ENCODE measurements at places on chromosomes 1 and 21. TPM values are rescaled to one million over a fixed set of nuclear protein-coding genes. Genes with fewer than 3 reads are reported as not detected.

The RAVER2 gene
- 17.5 TPM for total RNA-seq

The FMO5 gene
- 1.9 TPM for total RNA-seq

The SMCP gene
- not detected for total RNA-seq

The DIPK1A gene
- 19.1 TPM for total RNA-seq

The ST6GALNAC3 gene
- total RNA-seq, result 3.6 TPM

The ZBTB8B gene
- total RNA-seq, result under 0.01 TPM

The MYBPH gene
- not detected for total RNA-seq

- H3K27me3 ChIP-seq, result no peaks in the 10 kb centered on the region
- DNase-seq, result no peak
- H3K4me3 ChIP-seq, result no peak overlapping the region
- peaks cover 9% of the 10 kb centered on the region for H3K4me1 ChIP-seq
These were observed 29.9 kb downstream of the VASH2 start for GRCh38 chr1:212980123-212980785.

- no peak for DNase-seq
- no peak overlapping the region for H3K27ac ChIP-seq
- H3K27me3 ChIP-seq, result no peaks in the 10 kb centered on the region
- no peak overlapping the region for H3K4me3 ChIP-seq
- H3K36me3 ChIP-seq, result peaks cover 8% of the 10 kb centered on the region
- H3K4me1 ChIP-seq, result no peaks in the 10 kb centered on the region
These were observed 110.8 kb downstream of the SLC5A9 start for GRCh38 chr1:48333316-48333715.

DNA sequence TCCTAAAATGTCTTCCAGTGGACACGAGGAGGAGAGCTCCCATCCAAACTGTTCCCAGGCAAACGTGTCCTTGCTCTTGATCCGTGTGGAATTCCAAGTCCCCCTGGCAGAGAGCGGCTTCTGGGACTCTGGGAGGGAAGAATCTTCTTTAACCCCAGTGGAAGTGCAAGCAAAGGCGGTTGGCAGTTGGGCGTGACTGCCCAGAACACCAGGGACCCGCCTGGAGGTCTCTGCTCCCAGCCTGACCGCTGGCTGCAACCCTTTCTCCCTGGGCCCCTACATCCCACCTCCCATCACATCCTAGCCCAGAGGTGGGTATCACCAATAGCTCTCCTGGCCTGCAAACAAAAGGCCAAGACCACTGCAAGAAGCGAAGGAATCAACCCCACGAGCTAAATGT lies 17.8 kb downstream of the CASZ1 start:
- no peaks in the 10 kb centered on the region for H3K27me3 ChIP-seq
- H3K4me1 ChIP-seq, result peaks cover 57% of the 10 kb centered on the region
- H3K27ac ChIP-seq, result peak overlapping the region; percentile 15
- no peak for DNase-seq
- no peaks in the 10 kb centered on the region for H3K36me3 ChIP-seq

GRCh38 chr1:37795340-37796125 lies 1.9 kb downstream of the MANEAL start:
- no peak overlapping the region for H3K27ac ChIP-seq
- H3K27me3 ChIP-seq, result no peaks in the 10 kb centered on the region
- peaks cover 21% of the 10 kb centered on the region for H3K4me1 ChIP-seq
- H3K4me3 ChIP-seq, result no peak overlapping the region

- no peaks in the 10 kb centered on the region for H3K27me3 ChIP-seq
- no peaks in the 10 kb centered on the region for H3K4me1 ChIP-seq
- H3K27ac ChIP-seq, result no peak overlapping the region
- peaks cover 50% of the 10 kb centered on the region for H3K36me3 ChIP-seq
- DNase-seq, result no peak
- no peak overlapping the region for H3K4me3 ChIP-seq
These were observed 8.7 kb upstream of the CLDN19 start for GRCh38 chr1:42748461-42749410.

GRCh38 chr1:95168028-95168427 lies 50.9 kb downstream of the TLCD4 start:
- DNase-seq, result no peak
- H3K27me3 ChIP-seq, result no peaks in the 10 kb centered on the region
- H3K4me1 ChIP-seq, result peaks cover 14% of the 10 kb centered on the region
- H3K4me3 ChIP-seq, result no peak overlapping the region
- peaks cover 9% of the 10 kb centered on the region for H3K36me3 ChIP-seq

GRCh38 chr1:51306950-51307349 lies 23.4 kb downstream of the TTC39A start:
- H3K36me3 ChIP-seq, result no peaks in the 10 kb centered on the region
- DNase-seq, result peak; percentile 43
- H3K27ac ChIP-seq, result no peak overlapping the region
- H3K4me1 ChIP-seq, result no peaks in the 10 kb centered on the region

DNA sequence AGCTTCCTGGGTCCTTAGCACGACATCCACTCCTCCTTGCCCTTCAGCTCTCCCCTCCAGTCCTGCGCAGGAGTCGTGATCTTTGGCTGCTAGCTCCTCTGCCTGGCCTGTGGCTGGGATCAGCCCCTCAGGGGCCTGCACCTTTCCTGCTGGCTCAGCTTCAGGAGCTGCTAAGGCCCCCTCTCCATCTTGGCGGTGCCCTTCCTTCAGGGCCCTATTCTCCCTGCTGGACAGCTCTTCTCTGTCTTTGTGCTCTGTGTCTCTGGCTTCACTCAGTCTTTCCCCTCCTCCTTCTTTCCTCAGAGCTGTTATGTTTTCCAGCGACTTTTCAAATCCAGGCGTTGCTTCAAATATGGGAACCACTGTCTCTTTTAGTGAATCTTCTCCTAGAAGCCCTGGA lies 59.5 kb upstream of the LRRC53 start:
- H3K4me1 ChIP-seq, result no peaks in the 10 kb centered on the region
- H3K27ac ChIP-seq, result no peak overlapping the region
- no peak overlapping the region for H3K4me3 ChIP-seq
- H3K27me3 ChIP-seq, result no peaks in the 10 kb centered on the region

GRCh38 chr1:158126425-158126824 lies 54.3 kb upstream of the CD1D start:
- no peaks in the 10 kb centered on the region for H3K4me1 ChIP-seq
- DNase-seq, result no peak

DNA sequence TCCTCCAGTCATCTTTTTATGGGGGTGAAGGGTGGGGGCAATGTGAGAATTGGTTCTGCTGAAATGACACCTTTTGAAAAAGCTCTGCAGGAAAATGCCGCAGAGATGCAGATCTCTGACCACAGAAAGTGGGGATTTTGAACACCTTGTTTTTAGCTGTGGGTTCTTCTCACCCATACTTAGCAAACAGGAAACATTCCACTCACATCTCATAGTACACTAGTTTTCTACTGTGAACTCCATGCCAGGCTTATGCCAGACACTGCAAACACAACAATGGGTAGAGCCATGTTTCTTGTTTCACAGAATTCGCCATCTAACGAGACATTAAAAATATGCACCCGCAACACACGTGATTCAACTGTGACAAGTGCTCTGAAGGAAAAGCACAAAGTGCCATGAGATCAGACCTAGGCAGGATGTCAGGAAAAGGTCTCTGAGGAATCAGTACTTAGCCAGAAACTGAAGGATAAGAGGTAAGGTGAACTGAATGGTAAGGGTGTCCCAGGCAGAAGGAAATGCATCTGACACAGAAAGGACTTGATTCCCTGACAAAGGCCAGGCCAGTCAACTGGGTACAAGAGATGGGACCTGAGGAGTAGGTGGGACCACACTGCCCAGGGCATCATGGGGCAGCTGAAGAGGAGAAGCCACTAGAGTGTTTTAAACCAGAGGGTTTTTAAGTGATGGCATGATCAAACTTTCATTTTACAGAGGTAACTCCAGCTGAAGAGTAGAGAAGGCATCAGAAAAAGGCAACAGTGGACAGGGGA lies 83.8 kb upstream of the JAK1 start:
- no peak overlapping the region for H3K27ac ChIP-seq
- DNase-seq, result no peak
- H3K36me3 ChIP-seq, result no peaks in the 10 kb centered on the region
- no peaks in the 10 kb centered on the region for H3K27me3 ChIP-seq

DNA sequence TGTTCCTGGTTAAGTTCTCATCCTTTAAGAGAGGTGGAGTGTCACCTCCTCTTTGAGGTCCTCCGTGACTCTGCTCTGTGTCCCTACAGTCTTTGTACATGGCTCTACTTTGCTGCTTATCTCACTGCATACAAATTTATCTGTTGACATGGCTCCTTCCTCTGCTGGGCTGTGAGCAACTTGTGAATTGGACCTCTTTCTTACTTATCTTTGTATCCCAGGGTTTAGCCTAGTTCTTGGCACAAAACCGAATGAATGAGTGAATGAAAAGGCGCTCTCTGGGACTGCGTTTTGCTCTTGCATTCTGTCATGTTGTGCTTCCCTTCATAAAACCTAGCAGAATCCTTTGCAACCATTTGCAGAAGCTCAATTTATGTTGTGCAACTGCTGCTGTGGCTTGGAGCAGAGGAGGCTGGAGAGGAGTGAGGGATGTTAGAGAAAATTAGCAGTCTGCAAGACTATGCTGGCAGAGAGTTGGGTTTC lies 12.4 kb downstream of the SLC26A9 start:
- no peaks in the 10 kb centered on the region for H3K4me1 ChIP-seq
- no peaks in the 10 kb centered on the region for H3K27me3 ChIP-seq
- no peak for DNase-seq

DNA sequence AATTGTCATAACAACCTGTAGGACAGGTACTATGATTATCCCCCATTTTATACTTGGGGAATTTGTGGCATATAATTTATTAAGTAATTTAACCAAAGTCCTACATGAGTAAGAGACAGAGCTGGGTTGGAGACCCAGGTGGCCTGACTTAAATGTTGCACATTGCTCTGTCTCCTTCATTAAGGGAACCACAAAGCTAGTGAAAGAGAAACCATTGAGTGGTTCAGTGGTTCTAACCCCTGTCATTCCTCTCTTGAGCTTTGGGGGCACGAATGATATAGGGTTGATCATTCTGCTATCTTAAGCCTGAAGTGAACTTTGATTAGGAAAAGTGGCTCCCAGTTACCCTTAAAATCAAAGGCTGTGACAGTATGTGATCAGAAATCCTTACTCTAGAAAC lies 5.3 kb upstream of the MAP3K7CL start:
- no peaks in the 10 kb centered on the region for H3K27me3 ChIP-seq
- H3K4me3 ChIP-seq, result no peak overlapping the region
- H3K36me3 ChIP-seq, result no peaks in the 10 kb centered on the region

GRCh38 chr1:15341634-15342407 lies 67.9 kb upstream of the EFHD2 start:
- DNase-seq, result no peak
- H3K27ac ChIP-seq, result peak overlapping the region; percentile 83
- no peak overlapping the region for H3K4me3 ChIP-seq

DNA sequence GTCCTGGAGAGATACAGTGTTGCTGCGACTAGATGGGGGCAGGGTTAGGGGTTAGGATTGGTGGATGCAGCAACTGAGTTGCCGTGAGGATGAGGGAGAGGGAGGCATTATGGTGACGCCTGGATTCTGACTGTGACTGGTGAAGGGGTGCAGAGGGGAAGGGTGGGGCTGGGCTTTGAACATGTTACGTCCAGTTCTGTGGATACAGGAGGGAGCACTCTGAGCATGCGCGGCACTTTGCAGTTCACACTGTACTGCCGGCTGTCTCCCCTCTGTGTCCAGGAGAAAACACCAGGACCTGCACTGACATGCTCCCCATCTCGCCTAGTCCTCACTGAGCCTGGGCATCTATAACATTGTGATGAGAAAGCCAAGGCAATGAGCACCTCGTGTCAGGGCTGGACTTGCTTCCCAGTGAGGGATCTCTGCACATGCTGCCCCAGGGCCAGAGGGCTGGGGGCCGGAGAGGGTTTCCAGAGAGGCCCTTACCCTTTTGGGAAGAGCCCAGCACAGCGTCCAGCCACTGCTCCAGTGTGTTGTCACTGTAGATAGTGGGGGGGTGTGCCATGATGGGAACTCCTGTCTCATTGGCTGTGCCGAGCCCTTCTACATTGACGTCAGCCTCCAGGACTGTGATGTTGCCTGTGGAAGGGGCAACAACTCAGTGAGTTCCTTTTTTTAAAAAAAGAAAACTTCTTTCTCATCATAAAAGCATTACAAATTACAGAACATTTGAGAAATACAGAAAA lies 7.6 kb downstream of the FAM151A start:
- no peaks in the 10 kb centered on the region for H3K36me3 ChIP-seq
- no peaks in the 10 kb centered on the region for H3K4me1 ChIP-seq
- no peaks in the 10 kb centered on the region for H3K27me3 ChIP-seq
- no peak overlapping the region for H3K27ac ChIP-seq

DNA sequence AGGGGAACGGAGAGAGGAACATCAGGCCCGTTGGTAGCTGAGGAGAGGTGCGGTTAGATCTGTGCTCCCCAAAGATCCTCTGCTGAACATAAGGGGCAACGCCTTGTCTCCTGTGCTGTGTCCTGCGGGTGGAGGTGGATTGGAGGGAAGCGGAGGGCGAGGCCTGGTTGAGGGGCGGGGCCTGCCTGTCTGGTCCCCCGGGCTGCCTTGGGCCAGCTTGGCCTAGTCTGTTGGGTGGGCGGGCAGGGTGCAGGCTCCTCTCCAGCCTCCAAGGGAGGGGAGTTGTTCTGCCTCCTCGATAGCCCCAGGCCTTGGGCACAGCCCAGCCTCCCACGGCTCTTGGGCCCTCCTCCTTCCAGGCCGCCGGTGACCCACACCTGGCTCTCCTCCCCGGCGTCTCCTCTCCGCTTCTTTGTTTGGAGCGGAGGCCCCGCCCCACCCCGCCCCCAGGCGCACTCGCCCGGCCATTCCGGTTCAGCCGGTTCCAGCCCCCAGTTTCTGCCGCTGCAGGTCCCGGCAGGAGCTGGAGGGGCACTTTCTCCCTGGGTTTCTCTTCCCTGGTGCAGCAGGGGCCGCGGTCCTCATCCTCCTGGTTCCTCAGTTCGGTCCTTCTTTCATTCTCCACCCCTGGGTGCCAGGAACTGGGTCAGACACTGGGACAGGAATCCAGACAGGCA lies 19.4 kb downstream of the PTPRF start:
- peak; percentile 74 for DNase-seq
- H3K27me3 ChIP-seq, result no peaks in the 10 kb centered on the region
- peaks cover 65% of the 10 kb centered on the region for H3K4me1 ChIP-seq
- H3K36me3 ChIP-seq, result peaks cover 7% of the 10 kb centered on the region
- peak overlapping the region; percentile 85 for H3K27ac ChIP-seq

DNA sequence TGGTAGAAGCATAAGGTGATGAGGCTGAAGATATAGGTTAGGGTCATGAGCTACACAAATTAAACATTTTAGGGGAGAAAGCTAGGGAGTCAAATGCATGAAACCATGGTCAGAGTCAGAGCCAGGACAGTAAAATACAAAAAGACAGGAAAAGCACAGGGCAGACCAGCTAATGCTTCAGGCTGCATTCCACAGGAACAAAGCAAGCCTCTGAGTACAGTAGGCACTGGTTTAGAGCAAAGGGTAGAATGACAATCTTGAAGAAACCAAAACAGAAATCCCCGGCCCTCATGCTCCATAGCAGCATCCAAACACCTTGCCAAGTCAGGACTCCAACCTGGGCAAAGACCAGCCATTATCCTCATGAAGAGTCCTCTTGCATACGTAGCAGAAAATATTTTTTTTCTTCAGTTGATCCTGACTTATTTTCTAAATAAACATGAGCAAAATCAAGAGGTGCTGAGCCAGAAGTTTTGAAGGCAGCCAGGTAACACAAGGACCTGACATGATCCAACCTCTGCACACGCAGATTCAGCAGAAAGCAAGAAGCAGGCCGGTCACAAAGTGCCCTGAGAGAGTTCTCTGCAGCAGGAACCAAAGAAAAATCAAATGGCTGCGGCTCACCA lies 273.1 kb downstream of the TTLL7 start:
- no peak for DNase-seq
- H3K27ac ChIP-seq, result no peak overlapping the region
- H3K36me3 ChIP-seq, result no peaks in the 10 kb centered on the region
- H3K4me1 ChIP-seq, result no peaks in the 10 kb centered on the region
